Urothelium cell line (cell line): ENCODE measurements at places on chromosomes 11 and 22.

DNA sequence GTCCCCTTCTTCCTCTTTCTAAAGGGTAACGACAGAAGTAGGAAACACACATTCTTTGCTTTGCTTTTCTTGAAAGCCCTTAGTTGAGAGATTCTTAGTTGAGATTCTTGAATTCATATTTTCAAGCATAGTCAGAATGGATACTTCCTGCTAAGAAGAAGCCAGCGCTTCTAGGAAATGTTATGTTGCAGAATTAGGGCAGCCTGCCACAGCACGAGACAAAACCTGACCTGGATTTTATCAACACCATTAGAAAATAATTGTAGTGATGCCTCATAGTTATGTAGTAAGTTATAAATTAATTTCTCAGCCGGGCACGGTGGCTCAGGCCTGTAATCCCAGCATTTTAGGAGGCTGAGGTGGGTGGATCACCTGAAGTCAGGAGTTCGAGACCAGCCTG lies 37.9 kb upstream of the NUP160 start:
- DNase-seq: no peak

DNA sequence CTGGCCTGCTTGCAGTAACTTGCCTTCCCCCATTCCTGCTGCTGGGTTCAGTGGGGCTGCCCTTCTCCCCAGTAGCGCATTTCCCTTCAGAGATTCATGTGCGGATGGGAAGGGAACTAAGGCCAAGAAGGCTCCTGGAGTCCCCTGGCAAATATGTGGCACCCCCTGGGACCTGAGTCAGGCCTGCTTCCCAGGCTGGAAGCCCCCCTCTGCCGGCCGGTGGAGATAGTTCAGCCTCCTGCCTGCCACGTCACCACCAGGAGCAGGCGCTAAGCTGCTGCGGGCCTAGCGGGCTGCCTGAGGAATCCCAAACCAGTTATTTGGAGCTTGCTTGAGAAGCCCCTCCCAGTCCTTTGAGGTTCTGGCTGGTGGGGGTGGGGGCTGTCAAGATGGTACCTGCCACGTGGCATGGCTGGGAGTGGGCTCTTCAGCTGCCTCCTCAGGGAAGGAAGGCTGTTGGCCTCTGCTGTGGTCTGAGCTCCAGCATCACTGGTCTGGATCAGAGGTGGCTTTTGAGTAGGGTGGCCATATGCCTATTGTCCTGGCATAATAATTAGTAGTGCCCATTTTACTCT lies 2.0 kb downstream of the SERPINH1 start:
- DNase-seq: peak; percentile 70

DNA sequence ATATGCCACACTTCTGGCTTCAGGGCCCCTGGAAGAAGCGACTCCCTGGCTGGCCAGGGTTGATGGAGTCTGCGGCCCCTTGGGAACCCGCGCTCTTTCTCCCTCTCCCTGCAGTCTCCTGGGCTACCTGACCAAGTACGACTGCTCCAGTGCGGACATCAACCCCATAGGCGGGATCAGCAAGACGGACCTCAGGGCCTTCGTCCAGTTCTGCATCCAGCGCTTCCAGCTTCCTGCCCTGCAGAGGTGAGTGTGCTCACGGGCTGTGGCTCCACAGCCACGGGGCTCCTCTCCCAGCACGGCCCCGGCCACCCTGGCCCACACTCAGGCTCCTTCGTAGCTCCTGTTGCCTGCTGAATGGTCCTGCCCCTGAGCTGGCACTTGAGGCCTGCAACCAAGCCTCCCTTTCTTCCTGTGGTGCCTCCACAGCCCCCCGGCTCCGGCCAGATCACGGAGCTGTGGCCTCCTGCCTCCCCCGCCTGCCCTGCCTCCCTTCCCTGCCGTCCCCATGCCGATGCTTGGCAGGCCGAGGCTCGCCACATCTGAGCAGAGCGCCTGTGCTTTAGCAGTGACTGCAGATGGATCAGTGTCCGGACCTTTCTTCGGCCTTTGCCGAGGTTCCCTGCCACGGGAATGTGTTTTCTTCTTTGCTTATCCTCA lies 36.2 kb upstream of the KRTAP5-7 start:
- no peak for DNase-seq

- DNase-seq: no peak
Observed at GRCh38 chr11:127791844-127792243, 791.3 kb upstream of the KIRREL3 start.

DNA sequence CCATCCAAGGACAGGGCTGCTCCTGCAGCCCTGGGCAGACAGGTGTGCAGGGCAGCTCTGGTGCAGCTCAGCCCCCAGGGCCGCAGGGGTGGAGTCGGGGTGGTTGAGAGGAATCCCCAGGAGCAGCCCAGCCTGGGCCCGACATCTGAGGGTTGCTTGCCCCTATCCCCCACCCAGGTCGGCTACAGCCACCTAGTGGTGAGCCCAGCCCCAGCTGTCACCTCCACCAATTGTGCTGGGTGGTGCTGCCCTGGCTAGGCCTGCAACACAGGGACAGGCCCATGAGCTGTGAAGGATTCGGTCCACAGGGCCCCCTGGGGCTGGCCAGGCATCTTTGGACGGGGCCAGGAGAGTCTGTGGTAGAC lies 29.6 kb downstream of the RTN4R start:
- peak; percentile 80 for DNase-seq

DNA sequence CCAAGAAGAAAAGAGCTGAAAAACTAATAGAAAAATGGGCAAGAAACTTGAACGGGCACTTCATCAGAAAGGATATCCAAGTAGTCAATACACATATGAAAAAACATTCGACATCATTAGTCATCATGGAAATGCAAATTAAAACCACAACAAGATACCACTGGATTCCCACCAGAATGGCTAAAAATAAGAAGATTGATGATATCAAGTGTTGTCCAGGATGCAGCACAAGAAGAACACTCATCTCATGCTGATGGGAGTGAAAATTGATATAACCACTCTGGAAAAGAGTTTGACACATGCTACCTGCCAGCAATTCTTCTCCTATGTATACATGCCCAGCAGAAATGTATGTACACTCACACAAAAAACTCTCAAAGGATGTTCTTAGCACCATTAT lies 26.9 kb upstream of the SCUBE2 start:
- DNase-seq: no peak
